ENCODE measurements at places on chromosomes 13 and 19.
A peak's percentile ranks its signal among the peaks of the same experiment; 100 is the strongest.

- DNase-seq: no peak
Observed at GRCh38 chr19:18287836-18288772, 6.7 kb upstream of the JUND start.

- DNase-seq: no peak
Observed at GRCh38 chr13:61013796-61014195, 401.9 kb downstream of the PCDH20 start.

GRCh38 chr19:54191011-54191810 lies at the start of gene TSEN34:
TSS of gene TSEN34 (plus strand) at chr19:54191308. CDS start at chr19:54191365, 57 bp downstream.
- peak; percentile 70 for DNase-seq

DNA sequence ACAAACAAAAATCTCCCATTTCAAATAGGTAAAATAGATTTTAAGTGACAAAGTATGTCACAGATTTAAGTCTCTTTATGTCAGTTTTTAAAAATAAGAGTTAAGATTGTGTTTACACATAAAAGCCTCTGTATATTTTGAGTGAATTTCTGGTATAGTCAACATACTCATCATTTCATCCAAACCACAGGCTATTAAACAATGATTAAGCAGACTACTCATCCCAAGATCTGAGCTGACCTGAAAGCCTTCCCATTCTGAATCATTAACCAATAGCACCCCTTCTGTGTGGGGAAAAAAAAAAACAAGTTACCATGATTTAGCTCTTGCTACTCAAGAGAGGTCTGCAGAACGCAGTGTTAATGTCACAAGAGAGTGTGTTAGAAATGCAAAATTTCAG lies 284.4 kb upstream of the NBEA start:
- DNase-seq: no peak

- no peak for DNase-seq
Observed at GRCh38 chr19:12757544-12758274, 6.1 kb downstream of the BEST2 start.

DNA sequence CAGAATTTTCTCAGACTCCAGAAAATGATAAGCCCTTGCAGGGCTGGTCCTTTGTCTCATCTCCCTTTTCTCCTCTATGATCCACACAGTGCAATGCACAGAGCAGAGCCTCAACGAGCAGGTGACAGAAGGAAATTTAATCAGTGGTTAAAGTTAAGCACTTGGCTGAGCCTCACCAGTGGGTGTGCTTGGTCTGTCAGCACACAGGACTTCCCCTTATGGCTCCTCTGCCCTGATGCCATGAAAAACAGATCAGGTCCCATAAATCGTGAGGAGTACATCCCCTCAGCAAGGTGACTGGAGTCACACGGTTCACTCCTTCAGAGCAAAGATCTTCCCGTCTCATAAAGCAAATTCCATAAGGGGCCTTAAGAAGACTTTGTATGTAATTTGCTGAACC lies 818.2 kb downstream of the UQCRFS1 start:
- no peak for DNase-seq

DNA sequence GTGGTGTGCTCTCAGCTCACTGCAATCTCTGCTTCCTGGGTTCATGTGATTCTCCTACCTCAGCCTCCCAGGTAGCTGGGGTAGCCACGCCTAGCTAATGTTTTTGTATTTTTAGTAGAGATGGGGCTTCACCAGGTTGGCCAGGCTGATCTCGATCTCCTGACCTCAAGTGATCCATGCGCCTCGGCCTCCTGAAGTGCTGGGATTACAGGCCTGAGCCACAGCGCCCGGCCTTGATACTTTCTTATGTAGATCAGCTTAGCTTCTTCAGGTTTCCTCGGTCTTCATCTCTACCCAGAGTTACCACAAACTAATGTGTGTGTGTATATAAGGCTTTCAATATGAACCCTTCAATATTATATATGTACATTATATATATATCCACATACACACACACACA lies 9.9 kb upstream of the CCDC61 start:
- no peak for DNase-seq

- no peak for DNase-seq
Observed at GRCh38 chr13:83955011-83955410, 72.7 kb upstream of the SLITRK1 start.

- no peak for DNase-seq
Observed at GRCh38 chr13:55160867-55161266, 1979.9 kb upstream of the PRR20A start.

GRCh38 chr13:110380359-110381028 lies 73.4 kb downstream of the COL4A2 start:
- DNase-seq: no peak

DNA sequence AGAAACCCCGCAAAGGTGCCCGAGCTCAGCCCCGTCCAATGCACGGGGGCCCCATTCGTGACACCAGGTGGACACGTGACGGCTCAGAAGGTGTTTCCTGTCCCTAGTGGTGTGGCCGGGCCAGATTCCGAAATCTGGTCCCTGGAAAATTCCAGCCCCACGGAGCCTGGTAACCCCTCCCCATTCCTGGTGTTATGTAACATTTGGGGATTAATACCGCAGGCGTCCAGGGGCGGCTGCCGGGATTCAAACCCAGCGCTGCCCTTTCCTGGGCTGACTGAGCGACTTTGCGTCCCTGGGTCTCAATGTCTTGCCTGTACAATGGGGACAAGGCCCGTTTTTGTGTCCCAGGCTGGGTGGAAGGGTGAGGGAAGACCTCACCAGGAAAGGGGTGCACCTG lies 1.0 kb upstream of the PLK5 start:
- DNase-seq: no peak

- DNase-seq: no peak
Observed at GRCh38 chr19:18975011-18975410, 34.0 kb upstream of the HOMER3 start.

DNA sequence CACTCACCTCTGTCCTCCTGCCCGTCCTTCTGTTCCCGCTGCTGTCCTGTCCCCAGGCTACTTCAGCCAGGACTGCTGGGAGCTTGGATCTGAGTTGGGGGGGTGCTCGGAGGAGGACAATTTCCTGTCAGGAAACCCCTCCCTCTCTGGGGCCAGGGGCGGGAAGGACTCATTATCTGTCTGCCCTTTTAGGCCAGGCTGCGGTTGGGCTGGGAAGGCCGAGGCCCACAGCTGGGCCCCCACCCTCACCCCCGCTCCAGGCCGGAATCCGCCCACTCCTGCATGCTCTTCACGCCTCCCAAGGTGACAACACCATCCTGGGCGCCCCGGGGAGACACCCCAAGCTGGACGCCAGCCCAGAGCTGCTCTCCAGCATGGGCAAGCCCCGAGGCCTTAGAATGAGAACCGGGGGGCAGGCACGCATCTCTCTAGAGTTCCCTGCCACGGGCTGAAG lies at the start of gene EXOC3L2:
EXOC3L2 (minus strand) TSS at position 74 of the 454 bp plus-strand sequence. CDS start 6,362 bp downstream, outside the sequence.
- DNase-seq: no peak

GRCh38 chr19:35704218-35704617 lies at the start of gene ZBTB32:
TSS of gene ZBTB32 (plus strand) at chr19:35704558. CDS start at chr19:35714627, 10,069 bp downstream.
- DNase-seq: no peak

DNA sequence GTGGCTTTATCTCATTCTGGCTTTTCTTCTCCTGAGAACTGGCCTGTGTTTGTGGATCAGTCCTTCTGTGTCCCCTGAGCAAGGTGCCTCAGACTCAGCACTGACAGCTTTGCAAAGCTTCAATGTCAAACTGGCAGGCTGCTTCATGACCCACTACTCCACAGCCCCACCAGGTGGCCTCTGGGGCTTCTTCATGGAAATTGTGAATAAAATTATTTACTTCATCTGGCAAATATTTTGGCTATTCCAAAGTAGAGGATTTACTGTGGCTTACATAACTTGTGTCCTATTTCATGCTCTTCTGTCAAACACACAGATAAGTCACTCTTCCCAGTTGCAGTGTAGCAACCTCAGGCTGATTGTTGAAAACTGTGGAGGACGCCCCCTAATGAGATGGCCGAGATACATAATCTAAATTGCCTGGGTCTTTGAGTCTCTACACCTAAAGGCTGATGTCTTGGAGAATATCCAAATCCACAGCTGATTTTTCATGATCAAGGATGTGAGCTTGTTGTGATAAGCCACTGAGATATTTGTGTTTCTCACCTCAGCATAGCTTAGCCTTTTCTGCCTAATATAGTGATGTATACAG lies 721.9 kb upstream of the SLC10A2 start:
- DNase-seq: no peak

DNA sequence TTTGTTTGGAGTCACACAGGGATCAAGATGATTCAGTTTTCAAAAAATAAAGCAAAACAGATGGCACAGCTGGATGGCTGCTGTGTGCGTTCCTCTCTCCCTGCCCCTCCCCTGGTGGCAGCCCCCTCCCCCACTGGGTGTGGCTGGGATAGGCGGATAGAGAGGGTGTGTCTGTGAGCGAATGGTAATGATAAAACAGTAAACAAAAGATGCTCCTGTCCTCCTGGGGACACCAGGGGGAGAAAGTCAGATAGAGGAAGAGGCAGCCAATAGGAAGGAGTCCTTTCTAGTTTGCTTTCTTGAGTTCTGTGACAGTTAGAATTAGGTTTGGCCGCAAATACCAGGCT lies 6.5 kb downstream of the TMEM255B start:
- no peak for DNase-seq

- DNase-seq: no peak
Observed at GRCh38 chr13:72341904-72342303, 385.5 kb downstream of the MZT1 start.

- no peak for DNase-seq
Observed at GRCh38 chr13:43307921-43308433, 284.6 kb downstream of the DNAJC15 start.

DNA sequence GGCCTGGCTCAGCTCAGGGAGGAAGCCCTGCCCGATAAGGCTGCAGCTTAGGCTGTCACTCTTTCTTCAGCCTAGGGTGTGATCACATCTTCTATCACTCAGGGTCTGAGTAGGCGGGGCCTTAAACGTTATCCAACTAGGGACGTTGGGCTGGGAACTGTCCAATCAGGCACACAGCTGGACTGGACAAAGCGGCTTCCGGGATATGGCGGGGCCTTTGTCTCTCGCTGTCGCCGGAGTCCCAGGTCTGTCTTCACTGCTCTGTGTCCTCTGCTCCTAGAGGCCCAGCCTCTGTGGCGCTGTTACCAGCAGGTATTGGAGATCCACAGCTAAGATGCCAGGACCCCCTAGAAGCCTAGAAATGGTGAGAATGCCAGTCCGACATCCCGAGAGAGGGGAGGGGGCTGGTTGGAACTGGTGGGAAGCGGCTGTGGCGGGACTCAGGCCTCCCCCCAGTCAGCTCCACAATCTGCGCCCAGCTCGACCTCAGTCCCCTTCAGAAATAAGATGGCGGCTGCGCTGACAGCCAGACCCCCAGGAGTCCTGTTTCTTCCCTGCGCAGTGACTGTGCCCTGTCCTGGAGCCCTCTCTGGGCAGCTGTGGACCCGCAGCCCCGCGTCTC lies at the start of gene ZNF254:
ZNF254 (plus strand) TSS at position 214 of the 622 bp plus-strand sequence; CDS start at position 335, 121 bp downstream.
- DNase-seq: peak; percentile 32

- no peak for DNase-seq
Observed at GRCh38 chr19:17686023-17686521, 2.1 kb downstream of the UNC13A start.

DNA sequence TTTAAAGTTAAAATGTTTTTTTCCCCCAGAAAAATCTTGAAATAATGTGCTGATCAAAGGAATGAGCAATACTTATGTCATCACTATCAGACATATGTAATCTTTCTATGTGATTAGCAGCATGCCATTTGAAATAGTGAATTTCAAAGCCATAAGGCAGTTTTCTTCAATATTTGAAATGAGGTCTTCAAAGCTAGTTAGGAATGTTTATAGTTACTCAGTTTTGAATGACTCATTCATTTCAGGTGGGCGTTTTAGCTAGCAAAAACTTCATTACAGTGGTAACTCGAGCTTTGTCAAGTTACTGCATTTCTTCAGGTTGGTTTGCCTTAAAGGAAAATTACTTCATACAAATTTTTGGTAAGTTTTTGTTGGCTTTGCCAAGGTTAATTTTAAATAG lies 102.1 kb downstream of the ATP8A2 start:
- no peak for DNase-seq

DNA sequence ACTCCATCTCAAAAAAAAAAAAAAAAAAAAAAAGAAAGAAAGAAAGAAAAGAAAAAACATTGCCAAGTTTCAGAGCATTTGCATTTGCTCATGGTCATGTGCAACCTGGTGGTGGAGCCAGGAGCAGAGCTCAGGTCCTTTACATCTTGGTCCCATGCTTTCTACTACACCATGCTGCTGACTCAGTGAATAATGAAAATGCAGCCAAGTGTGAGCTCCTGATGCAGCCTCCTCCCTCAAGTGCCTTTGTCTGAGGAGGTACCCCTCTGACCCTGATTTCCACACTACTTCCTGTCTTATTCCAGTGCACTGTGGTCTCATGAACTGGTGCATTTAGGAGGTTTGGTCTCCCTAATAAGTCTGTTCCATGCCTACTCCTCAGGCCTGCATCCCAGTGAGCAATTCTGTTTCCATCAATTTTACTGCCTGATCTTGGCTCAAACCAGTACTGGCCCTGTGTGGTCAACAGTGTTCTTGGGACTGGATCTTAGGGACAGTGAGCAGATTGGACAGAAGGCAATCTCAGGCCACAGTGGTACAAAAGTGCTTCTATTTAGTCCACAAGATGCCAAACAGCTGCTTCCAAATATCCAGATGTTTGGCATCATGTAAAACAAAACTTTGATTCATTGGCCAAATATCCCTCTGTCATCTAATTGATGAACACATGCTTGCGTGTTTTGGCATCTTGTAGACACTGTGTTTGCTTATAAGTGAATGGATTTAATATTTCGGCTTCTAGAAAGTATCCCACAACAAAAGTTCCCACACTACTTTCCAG lies 28.8 kb upstream of the LRCH1 start:
- DNase-seq: no peak

- DNase-seq: no peak
Observed at GRCh38 chr13:80235166-80235966, 105.6 kb downstream of the SPRY2 start.

- no peak for DNase-seq
Observed at GRCh38 chr13:23560571-23561089, 9.6 kb upstream of the TNFRSF19 start.

GRCh38 chr13:110073982-110074381 lies 233.0 kb downstream of the COL4A1 start:
- no peak for DNase-seq

GRCh38 chr13:106819413-106820180 lies 251.7 kb upstream of the ARGLU1 start:
- no peak for DNase-seq

GRCh38 chr13:110275931-110276552 lies 30.9 kb downstream of the COL4A1 start:
- no peak for DNase-seq

DNA sequence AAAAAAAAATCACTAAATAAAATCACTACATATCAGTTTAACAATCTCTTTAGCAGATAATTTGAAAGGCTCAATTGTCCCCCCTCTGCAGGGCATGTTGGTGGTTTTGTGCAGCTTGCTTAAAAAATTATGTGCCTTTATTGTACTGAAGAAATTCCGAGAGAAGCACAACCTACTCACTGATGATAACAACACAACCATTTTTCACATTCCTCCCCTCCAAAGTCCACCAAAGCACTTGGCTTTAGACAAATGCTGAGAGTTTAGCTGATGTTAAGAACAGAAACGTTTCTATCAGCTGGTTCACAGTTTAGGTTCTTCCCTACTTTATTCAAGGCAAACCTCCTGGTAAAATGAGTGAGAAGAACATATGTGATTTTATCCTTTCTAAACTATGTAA lies 923 bp downstream of the DOCK9 start:
- DNase-seq: no peak
